ENCODE measurements at places on chromosomes 13 and 19.

GRCh38 chr13:97120976-97121375 is 101.2 kb upstream of the MBNL2 start:
- DNase-seq: peak; percentile 9

DNA sequence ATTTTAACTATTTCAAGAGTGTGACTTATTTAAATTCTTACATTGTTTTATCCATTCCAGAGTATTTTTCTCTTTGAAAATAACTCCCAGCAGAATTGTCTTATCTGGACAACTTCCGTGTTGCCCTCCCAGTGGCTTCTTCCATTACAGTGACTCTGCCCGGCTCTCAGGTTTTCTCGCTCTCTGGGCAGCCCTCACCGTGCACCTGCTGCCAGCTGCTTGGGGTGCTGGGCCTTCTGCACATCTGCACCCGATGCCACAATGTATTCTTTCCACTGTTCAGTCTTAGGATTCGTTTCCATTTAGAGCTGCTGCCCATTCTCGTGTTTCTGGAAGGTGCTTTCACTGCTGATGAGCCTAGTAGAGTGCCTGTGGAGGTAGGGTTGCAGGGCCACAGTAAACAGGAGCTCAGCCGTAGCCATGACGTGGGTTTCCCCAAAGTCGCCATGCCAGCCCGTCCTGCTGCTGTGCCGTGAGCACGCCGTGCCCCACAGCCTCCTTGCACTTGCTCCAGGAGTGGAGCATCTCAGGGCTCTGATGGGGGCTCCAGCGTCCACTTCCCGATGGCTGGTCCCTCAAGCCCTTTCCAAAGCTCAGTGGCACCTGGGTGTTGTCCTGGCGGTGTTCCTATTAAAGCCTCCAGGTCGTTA is 46.1 kb upstream of the DCUN1D2 start:
- no peak for DNase-seq

GRCh38 chr19:50626795-50627194 is 12.9 kb downstream of the SYT3 start:
- no peak for DNase-seq

DNA sequence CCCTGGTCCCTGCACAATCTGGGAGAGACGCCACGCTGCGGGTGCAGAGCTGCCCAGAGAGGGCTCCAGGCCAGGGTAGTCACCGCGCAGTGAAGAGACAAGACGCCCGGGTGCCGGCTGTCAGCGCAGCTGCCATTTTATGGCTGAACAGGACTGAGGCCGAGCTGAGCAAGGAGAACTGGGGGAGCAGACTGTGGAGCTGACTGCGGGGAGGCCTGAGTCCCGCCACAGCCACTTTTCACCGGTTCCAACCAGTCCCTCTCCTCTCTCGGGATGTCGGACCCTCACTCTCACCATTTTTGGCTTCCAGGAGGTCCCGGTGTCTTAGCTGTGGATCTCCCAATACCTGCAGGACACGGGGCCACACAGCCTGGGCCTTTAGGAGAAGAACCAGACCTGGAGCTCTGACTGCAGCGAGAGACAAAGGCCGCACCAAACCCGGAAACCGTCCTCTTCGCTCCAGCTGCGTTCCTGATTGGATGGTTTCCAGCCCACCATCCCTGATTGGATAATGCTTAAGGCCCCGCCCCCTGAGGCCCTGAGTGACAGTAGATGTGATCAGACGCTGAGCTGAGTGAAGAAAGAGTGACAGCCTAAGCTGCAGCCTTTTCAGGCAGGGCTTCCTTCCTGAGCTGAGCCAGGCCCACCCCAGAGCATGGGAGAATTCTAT is at the start of gene ZNF626:
TSS of gene ZNF626 (minus strand) at position 422 of the 670 bp plus-strand sequence. CDS start at position 297, 125 bp downstream.
- peak; percentile 94 for DNase-seq

DNA sequence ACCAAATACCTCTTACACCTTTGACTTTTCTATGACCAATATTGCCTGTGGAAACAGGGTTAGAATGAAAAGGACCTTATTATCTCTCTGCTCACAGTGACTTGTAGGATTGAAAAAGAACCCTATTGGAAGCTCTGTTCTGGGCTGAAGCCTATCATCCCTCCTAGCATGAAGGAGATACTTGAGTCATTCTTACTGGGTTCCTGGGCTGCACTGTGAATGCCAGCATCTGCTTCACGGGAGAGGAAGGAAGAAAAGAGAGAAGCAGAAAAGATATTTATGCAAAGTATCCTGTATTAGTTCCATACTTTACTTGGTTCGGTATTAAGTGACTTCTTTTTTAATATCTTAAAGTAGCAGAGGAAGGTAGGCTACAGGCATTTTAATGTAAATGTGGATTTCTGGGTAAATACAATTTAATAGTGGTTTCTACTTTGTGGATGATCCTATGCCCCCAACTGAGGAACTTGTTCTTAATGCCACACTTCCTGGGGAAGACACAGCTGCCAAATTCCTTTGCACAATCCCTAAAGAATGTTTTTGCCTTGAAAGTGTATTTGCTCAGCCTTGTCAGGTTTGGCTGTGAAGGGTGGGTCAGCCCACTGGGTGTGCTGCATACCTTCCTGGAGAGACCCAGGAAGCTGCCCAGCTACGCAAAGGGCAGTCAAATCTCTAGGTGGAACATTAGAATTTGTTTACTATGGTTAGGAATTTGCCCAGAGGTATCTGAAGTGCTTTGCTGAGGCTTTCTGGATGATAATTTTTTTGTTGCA is 13.7 kb upstream of the SCEL start:
- DNase-seq: peak; percentile 91

DNA sequence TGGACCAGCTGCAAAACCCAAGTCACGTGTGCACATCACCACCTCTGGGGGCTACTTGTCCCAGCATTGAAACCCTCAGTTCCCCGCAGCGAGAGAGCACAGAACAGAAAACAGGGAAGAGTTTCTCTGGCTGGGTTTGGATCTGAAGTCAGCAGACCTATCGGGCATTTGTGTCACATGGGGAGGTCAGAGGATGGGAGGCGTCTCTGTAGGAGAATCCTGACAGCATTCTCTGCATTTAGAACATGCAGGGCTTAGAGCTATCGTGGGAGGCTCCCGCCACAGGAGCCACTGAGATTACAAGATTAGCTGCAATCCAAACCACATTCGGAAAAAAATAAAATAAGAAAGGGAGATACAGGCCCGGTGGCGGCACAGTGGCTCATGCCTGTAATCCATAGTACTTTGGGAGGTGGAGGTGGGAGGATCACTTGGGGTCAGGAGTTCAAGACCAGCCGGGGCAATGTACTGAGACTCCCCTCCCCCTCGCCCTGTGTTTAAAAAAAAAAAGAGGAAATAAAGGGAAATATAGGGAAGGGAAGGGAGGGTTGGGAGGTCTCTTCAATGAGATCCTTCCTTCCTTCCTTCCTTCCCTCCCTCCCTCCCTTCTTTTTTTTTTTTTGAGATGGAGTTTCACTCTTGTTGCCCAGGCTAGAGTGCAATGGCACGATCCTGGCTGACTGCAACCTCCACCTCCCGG is 2.9 kb upstream of the TLE6 start:
- DNase-seq: no peak

- DNase-seq: no peak
Observed at GRCh38 chr19:39996218-39996810, 546 bp upstream of the ZNF546 start.

- DNase-seq: no peak
Observed at GRCh38 chr19:17183271-17183761, 31.8 kb upstream of the USE1 start.

- no peak for DNase-seq
Observed at GRCh38 chr19:51398096-51398704, 7.8 kb upstream of the C19orf84 start.

GRCh38 chr19:39544226-39544903 is 4.4 kb upstream of the EID2 start:
- no peak for DNase-seq

- peak; percentile 39 for DNase-seq
Observed at GRCh38 chr13:105428811-105429210, 1106.7 kb downstream of the EFNB2 start.

DNA sequence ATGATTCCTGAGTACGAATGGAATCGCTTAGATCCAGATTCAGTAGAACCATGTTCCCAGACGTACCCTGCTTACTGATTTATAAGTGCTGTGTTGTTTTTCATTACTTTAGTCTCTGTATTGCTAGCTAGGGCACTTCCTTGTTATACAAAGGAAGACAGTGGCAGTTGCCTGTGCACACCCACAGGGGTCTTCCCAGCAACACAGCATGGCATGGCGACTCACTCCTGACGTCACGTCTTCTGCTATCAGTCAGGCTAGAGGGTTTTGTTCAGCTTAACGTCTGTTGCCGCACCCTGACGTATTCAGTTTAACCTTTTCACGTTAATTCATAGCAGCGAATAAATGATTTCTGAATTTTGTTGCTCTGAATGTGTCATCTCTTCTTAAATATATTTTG is 295.1 kb downstream of the MYO16 start:
- no peak for DNase-seq

DNA sequence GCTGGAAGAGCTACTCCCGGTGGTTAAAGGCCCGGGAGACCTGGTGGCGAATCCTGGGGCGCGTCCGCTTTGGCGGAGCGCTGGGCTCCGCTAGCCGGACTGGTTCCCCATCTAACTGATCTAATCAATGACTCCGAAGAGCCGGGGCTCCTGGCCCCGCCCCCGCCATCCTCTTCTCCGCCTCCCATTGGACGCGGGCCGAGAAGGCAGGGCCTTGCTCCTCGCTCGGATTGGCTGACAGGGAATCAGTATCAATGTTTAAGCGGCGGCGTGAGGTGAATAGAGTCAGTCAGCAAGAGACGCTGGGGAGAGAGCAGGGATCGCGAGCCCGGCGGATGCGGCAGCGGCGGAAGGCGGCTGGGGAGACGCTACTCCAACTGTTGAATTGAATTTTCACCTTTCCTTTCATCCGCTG is 1.7 kb upstream of the PCDH17 start:
- no peak for DNase-seq

GRCh38 chr19:33703821-33704220 is 82.1 kb downstream of the CHST8 start:
- no peak for DNase-seq

DNA sequence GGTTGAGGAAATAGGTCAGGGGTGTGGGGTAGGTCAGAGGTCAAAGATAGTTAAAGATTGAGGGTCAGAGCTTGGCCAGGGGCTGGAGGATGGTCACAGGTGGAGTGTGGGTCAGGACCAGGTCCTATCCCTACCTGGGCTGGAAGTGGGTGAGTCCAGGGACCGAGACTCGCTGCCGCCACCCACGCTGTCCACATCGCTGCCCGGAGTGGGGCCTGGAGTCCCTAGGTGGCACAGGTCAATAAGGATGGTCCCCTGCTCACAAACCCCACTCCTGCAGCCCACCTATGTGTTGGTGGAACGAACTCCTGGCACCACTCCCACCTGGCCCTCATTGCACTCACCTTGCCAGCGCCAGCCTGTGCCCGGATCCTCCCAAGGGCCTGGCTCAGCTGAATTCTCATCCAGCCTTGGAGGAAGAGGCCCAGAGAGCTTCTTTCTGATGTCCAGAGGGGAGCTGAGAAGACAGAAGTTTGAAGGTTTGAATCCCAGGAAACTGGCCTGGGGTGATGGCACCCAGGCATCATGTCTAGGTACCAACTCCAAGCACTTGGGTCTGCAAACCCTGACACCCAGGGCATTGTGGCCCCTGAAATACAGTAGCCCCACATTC is 6.8 kb downstream of the GMIP start:
- DNase-seq: no peak

- DNase-seq: no peak
Observed at GRCh38 chr19:9065457-9066014, 21.3 kb upstream of the OR1M1 start.
